ENCODE measurements at places on chromosomes 7 and 10. TPM values are rescaled to one million over a fixed set of nuclear protein-coding genes. Genes with fewer than 3 reads are reported as not detected.
A peak's percentile ranks its signal among the peaks of the same experiment; 100 is the strongest.

The PON1 gene
- total RNA-seq: 0.29 TPM

DNA sequence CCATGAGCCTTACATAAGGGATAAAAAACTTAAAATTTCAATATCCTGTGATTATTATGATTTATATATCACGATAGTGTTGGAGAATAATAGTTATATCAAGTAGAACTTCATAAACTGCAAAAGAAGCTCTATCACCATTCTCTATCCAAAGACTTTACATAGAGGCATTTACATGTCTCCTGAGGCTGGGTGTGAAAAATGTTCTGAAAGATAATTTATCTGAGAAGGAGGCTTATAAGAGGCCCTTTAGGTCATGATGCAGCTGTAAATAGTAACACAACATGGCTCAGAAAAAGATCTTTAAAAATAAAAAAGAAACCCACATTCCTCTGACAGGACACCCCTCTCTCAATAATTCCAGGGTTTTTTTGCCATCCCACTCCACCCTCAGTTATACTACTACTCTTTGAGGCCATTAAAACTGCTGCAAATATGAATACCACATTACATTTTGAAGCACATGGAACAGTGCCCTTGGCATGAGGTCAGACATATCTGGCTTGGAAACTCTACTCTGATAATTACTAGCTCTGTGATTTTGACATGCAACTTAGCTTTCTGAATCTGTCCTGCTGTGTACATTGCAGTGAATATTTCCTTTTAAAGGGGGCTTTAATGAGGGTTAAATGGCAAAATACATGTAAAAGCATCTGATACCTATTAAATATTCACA, 55.5 kb downstream of the SLC16A12 start:
- no peak for DNase-seq

The KAT6B gene
- total RNA-seq: 46.2 TPM

- peak; percentile 40 for DNase-seq
Observed at GRCh38 chr10:79391231-79392019, 44.2 kb downstream of the PPIF start.

DNA sequence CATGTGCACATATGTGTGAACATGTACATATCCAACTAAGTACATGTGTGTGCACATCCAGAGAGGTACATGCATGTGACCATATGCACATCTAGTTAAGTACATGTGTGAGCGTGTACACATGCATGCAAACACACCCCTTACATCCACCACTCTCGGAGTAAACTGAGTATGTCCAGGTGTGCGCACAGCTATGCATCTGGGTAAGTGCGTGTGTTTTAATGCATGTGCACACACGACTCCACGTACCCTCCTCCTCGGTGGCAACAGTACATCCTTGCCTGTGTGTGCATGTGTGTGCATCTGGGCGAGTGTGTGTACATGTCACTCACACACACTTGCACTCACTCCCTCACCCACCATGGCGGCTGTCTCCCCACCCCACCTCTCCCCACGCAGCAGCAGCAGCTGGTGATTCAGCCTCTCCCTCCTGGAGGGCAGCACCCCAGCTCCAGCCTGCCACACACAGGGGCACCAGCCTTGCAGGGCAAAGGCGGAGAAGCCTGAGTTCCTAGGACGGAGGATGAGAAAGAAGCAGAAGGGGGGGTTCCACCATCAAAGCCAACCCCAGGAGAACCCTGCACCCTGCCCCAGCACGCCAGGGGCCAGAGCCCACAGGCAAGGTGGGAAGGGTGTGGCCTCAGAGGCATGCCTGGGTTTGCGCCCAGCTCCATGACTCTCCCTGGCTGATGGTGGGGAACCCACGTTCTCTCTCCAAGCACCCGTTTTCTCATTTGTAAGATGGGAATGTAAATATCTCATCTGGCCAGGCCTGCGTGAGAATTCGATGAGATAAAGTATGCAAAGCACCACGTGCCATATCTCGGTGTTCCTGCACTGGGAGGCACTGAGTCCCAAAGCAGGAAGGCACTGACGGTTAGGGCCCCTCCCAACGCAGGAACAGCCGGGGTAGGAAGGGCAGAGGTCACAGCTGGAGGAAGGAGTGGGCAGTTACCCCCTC, 27.7 kb upstream of the DNAAF5 start:
- no peak for DNase-seq

- DNase-seq: no peak
Observed at GRCh38 chr10:128069351-128070051, 56.7 kb downstream of the MKI67 start.

The OR2A1 gene
- 0.15 TPM for total RNA-seq

GRCh38 chr7:141358386-141358785, 192.8 kb upstream of the AGK start:
- DNase-seq: no peak

The ABCB1 gene
- 12.8 TPM for total RNA-seq

The CALML5 gene
- total RNA-seq: not detected

The DRGX gene
- total RNA-seq: not detected

DNA sequence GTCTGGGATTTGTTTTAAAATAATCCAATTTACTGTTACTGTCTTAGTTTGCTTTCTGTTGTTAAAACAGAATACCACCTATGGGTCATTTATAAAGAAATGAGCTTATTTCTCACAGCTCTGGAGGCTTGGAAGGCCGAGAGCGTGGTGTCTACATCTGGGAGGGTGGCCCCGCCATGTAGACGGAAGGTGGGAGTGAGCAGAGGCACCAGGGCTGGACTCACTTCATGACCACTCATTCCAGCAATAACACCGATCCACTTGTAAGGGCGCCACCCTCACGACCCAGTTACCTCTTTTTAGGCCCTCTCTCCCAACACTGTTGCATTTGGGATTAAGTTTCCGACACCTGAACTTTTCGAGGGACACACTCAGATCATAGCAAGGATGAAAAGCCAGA, 36.2 kb upstream of the CFAP46 start:
- no peak for DNase-seq

GRCh38 chr7:123417580-123417979, 116.8 kb downstream of the IQUB start:
- DNase-seq: no peak

- DNase-seq: no peak
Observed at GRCh38 chr7:21953781-21954180, 8.1 kb upstream of the CDCA7L start.

DNA sequence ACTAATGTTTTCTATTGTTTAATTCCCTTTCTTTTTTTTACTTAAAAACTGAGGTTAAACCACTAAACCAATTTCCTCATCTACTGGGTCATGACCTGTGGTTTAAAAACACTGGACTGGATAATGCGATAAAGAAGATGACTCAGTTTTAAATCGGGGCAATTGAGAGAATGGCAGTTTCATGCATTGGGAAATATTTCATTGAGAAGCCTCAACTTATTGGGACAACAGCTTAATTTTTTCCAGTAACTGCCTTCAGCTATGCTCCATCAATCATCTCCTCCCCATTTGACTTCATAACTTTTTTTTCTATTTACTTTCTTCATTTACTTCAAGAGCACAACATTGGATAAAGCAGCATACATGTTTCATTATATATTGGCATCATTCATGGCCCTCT, 61.8 kb upstream of the MET start:
- DNase-seq: no peak

The CYP2W1 gene
- total RNA-seq: not detected

DNA sequence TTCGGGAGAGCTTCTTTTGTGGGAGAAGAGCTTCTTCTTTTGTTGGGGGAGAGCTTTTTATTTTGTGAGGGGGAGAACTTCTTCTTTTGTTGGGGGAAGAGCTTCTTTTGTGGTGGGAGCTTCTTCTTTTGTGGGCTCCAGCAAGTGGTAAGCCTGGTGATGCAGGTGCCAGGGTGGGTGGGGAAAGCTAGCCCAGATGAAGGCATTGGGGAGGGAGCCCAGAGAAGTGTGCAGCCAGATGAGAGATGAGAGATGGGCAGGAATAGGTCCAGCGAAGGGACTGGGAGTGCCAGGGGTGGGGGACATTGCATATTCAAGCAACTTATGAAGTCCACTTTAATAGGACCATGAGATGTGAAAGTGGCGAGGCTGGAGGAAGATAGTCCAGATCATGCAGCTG, 9.7 kb downstream of the ADRA2A start:
- no peak for DNase-seq
